ENCODE measurements at places on chromosomes 6 and 20.

- DNase-seq, result no peak
These were observed at the start of gene BMP2 for GRCh38 chr20:6767536-6768227. BMP2 (plus strand) TSS chr20:6767686; CDS start chr20:6770127, 2,441 bp downstream.

DNA sequence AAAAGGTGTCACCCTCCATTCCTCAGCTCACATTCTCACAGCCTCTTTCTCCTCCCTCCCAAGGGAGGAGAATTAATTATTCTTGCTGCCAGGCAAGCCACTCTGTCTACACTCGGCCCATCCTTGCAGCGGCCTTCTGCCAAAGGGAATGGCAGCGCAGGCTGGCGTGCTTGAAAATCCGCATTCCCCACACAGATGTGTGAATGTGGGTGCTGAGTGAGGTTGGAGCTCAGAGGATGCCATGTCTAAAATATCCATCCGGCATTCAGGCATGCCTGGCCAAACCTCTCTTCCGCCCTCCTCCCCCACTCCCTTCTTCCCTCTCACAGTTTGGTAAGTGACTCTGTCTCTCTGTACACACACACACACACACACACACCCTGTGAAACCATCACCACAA, 27.7 kb downstream of the PNPLA1 start:
- DNase-seq, result no peak

- DNase-seq, result no peak
These were observed 188.7 kb upstream of the GMDS start for GRCh38 chr6:2434116-2434515.

- no peak for DNase-seq
These were observed 12.4 kb downstream of the MAP1LC3A start for GRCh38 chr20:34570859-34571306.

DNA sequence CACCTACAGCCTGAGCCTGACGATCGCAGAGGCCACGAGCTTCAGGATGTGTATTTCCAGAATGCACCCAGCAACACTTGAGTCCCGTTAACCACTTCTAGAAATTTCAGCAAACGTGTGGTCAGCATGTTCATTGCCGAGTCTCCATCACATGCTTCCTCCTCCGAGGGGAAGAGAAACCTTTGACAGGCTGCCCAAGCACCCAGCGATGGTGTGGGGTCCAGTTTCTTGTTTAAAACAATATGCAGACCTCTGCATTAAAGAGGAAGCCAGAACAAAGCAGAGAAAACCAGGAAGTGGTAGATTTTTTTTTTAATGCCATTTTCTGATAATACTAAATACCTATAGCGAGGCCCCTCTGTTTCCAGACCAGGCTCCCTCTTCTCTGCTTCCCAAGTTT, 71.9 kb downstream of the GNAS-AS1 start:
- DNase-seq, result no peak

- DNase-seq, result no peak
These were observed 13.6 kb downstream of the PDE10A start for GRCh38 chr6:165649166-165650137.

GRCh38 chr6:2934057-2934456, 30.9 kb upstream of the SERPINB9 start:
- no peak for DNase-seq

GRCh38 chr6:28982476-28983266, 22.4 kb downstream of the ZNF311 start:
- DNase-seq, result peak; percentile 82

GRCh38 chr6:20426177-20427082, 24.8 kb downstream of the E2F3 start:
- DNase-seq, result no peak

DNA sequence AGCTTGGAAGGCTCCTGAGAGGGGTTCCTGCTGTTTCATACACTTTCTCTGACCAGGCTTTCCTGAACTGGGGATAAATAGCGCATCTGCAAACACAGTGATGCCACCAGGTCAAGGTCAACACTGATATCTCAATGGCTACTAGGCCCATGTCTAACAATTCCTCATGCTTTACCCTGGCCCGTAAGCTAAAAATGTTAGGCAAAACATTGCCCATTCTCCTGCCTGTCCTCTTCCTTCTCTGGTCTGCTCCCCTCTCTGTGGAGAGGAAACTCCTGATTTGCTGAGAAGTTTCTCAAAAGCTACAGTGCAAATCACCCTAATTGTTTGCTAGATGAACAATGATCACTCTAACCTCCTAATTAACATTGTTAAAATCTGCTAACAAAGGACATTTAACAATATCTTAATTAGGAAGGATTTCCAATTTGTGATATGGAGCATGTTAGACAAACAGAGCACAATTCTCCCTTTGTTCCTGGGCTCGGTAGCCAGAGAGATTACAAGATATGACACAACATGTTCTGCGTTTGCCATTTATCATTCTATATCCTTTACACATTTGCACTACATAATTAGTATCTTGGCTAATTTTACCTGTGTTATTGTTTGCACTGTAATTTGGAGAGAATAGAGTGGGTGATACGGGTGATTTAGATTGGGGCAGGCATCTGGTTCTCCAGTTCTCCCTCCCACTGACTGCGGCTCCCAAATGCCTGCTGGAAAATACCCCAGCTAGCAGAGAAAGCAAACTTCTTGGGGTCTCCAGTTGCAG, 266.8 kb downstream of the CD83 start:
- DNase-seq, result no peak

- DNase-seq, result no peak
These were observed 121.6 kb upstream of the ECI2 start for GRCh38 chr6:4256969-4257368.

GRCh38 chr6:18284261-18284660, 19.9 kb upstream of the DEK start:
- DNase-seq, result no peak

DNA sequence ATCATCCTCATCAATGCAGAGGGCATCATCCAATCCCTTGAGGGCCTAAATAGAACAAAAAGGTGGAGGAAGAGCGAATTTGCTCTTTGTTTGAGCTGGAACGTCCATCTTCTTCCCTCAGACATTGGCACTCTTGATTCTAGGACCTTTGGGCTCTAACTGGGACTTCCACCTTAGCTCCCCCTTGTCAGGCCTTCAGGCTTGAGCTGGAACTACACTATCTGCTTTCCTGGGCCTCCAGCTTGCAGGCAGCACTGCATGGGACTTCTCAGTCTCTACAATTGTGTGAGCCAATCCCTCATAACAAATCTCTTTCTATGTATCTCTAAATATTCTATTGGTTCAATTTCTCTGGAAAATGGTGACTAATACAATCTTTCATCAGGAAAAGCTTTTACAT, 155.4 kb downstream of the MCHR2 start:
- DNase-seq, result no peak
